Neural crest cell (in vitro differentiated cells): ENCODE measurements at places on chromosomes 3 and 15.

DNA sequence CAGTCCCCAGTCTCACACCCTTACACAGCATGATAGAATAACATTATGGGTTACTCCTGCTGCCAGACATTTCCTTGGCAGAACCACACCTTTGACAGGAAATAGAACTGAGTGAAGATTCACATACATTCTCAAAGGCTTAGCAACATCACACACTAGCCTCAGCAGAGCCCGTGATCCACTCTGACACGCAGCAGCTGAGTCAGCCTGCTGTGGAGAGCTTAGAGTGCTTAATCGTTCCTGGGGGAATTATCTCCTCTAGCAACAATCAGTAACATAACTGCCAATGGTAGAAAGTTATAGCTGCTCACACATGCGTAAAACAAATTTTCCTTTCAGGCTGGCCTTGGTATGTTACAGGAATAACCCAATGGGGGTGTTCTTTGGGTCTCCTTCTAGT is 382.1 kb downstream of the GAP43 start:
- DNase-seq: no peak

DNA sequence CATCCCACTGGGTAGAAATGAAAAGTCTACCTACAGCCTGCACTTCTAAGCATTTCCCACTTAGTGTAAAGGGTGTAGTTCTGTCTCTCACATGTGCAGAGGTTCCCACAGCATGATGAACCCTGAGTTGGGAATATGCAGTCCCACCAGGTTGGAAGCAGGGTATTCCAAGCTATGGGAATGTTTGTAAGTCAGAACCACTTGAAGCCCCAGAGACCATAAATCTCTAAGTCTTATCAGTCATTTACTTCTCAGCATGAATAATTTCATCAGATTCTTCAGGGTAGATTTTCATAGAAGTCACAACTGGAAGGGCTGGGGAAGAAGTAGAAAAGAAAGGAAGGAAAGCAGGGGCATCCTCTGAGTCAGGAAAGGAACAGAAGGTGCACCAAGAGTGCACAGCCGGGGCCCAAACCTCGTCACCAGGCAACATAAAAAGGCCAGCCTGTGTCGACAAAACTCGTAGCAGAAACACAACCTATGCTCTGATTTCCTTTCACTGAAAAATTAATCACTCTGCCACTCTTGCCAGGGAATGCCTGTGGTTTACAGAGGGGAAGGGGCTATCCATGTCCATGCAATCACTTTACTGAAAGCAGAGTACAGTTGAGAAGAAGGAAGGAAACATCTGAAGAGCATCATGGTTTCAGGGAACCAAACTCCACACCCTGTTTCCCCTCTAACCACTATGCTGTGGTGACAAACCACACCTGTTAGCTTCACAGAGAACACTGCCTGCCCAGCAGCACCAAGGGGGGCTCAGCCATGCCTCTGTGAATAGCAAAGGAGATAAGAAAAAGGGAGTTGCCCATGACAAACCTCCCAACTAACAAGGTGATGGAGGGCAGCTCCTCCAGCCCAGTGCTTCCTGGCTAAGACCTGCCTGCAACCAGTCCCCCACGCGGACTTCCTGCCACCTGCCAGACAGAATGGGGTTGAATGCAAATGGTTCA is 40.5 kb downstream of the SH3BP5 start:
- DNase-seq: no peak

- no peak for DNase-seq
These were observed 52.8 kb downstream of the SEMA5B start for GRCh38 chr3:122974764-122975162.

DNA sequence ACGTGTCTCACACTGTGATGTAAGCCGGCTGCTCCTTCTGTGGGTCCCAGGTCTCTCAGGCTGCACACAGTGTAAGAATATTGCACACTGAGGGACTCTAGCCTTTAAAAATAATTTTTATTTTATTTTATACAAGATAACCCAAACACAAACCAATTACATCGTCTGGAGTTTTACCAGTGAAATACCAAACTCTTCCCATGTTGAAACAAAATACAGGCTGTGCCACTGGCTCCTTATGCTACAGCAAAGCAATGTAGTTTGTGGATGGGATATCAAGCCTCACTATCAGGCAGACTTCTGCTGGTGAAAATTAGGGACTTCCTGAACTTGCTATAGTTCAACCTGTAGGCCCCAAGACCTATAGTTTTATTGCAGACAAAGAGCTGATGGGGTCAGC is 311.3 kb upstream of the SLCO3A1 start:
- DNase-seq: no peak

GRCh38 chr3:184648636-184649035 is 63.2 kb downstream of the MAGEF1 start:
- no peak for DNase-seq

DNA sequence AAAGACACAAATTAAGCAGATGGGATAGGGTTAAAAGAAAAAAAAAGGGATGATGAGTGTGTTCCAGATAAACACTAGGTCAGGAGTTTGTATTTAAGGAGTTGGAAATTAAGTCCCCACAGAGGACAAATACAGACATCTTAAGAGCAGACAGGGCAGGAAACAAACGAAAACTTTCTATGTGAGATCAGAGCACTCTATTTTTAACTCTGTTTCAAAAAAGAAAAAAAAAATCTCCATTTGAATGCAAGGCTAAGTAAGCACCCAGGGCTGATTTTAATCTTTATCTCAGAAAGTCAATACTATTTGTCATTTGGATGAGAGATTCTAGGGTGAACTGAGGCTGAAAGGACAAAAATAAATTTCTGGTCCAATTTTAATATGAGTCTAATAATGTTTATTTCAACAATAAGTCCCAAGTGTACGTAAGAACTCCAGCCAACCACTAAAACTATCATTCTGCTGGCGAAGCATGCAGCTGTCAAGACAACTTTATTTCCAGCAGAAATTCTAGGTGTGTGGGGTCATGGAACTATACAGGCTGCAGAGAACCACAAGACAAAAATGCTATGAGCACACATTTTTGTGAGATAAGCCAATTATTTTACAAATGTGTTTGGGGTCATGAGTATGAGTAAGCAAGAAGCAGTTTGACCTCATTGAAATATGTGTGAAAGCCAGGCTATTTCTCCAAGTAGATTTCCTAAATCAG is 186.1 kb downstream of the FMN1 start:
- no peak for DNase-seq

GRCh38 chr3:124730941-124731297 is 667 bp downstream of the UMPS start:
- no peak for DNase-seq

DNA sequence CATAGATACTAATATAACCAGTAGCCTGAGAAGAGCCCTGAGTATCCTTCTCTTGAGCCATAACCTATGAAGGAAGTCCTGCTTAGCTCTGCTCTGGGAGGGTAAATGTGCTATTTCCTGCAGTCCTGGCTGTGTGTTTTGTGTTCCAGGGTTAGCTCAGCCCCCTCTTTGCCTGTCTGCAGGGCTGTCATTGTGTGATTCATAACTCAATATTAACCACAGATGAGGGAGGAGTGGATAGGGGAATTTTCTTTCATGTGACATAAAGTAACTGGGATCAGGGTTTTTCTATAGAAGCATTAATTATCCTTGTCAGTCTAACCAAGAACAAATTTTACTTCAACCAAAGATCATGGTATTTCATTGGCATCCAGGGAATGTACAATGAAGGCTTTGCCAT is 183.3 kb upstream of the ZBTB20 start:
- DNase-seq: no peak

GRCh38 chr15:63473999-63474809 is 30.2 kb upstream of the USP3 start:
- no peak for DNase-seq

DNA sequence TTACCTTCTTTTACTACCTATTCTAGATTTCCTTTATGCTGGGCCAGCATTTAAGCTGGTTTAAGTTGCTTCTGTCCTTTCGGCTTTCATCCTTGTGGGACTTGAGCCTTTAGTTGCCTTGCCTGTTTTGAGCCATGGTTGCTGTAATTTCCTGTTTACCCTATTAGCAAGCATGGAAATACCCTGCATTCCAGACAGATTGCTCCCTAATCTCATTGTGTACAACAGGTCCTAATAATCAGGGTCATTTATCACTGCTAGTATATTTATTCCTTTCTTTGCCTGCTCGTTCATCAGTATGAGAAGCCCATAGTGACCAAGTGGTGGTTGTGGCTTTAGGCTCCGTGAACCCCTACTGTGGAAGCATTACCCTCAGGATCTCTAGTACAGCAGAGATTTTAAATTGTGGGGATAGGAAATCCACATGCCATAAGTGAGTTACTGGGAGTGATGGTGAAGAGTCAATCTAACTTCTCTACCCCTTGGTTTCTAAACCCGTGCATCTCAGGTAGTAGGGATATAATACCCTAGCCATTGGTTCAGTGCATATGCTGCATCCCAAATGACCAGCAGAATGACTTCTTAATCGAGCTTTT is 31.9 kb downstream of the NCK1 start:
- no peak for DNase-seq

DNA sequence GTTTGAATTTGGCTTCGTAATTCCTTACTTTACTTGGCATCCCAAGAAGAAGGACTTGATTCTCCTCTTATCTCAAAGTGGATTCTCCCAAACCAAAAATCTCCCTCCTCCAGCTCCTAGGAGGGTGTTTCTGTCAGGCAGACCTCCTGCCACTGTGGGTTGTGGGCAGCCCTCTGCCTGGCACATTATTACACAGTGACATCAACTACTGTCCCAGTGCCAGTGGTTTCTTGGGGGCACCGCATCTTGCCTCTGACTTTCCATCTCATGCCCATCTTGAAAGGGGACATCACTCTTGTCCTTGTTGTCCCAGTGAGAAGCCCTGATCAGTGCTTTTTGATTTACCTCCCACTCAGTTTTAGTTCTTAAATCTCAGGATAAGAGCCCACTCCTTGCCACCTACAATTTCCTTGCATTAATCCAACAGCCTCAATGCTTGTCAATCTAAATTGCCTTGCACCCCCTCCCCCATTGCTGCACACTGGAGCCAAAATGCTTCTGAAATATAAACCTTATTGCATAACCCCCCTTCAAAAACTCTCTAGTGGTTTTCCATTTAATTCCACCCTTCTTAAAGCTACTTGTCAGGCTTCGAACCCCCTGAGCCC is 81.0 kb downstream of the TRAK1 start:
- no peak for DNase-seq

DNA sequence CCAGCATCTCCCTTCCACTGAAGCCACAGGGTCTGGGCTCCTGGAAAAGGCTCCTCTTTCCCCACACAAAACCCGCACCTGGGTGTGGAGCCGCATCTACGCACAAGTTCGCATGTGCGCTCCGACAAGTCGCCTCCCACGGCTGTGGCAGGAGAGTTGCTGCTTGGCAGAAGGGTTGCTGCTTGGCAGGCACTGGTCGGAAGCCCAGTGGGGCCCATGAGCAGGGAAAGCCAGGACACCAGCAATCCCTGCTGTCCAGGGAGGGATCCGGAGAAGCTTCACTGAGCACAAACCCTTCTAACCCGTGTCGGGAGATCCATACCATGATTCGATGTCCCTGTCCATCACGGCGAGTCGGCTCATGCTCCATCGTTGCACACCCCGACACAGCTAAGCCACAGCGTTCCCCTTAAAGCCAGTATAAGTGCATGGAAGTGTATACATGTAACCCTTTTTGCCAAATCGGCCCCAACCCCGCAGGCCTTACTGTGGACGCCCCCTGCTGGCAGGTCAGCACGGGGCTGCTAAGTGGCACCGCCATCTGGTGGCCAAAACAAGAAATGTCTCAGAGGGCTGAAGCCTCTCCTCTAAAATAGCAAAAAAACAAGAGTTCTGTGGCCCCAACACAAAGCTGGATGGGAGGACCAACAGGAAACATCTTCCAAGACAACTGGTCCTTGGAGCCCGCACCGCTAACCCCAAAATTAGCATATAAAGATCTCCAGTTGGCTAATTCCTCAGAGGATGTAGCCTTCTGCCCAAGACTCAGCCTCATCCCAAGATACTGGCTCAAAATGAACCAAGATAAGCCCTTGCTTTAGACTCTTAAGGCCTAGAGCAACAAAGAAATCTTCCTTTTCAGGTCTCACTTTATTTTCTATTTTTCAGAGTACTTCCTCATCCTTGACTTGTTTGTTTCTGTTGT is 8.3 kb downstream of the ANKRD63 start:
- DNase-seq: peak; percentile 96

GRCh38 chr3:88807491-88808105 is 299.8 kb upstream of the EPHA3 start:
- no peak for DNase-seq

DNA sequence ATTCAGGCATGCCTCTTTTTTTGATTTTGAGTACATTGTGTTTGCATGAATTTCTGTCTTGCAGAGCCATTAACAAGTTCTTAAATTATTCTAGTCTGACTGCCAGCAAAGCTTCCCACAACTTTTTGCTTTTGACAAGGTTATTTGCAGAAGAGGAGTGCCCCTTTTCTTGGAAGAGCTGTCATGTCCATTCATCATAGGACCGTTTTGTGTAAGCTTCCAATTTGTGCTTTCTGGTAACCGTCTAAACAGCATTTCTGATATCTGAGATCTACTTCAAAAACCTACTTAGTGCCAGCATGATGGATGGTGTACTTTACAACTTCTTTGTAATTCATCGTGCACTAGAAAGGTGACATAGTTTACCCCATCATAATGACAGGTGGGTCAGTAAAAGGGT is 379.7 kb downstream of the NAALADL2 start:
- DNase-seq: no peak

DNA sequence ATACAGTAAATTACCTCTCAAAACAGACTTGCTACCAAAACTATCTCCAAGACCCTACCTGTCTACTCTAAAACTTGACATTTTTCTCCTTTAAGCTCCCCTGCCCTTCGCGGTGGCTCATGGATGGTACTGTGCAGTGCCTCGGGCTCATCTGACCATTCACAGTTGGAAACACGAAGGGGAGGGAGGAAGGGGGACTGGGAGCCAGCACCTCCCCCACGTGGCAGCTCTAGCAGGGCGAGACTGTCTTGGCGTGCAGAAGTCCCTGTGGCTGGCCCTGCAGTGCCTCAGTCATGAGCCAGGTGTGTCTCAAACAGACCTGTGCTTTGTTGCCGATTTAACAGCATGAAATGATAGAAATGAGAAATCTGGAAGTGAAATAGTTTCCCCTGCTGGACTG is 372.0 kb downstream of the GABRG3 start:
- DNase-seq: no peak

DNA sequence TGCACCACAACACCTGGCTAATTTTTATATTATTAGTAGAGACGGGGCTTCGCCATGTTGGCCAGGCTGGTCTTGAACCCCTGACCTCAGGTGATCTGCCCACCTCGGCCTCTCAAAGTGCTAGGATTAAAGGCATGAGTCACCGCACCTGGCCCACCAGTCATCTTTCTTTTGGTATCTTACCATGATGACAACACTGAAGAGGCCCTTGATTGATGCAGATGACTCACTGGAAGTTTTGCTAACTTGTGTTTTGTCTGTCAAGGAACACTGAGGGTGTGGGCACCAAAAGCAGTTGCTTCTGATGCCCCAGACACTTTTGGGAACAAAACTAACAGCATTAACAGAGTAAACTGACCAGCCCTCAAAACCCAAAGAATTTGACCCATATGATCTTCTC is 88.3 kb downstream of the MYO5A start:
- DNase-seq: no peak

- peak; percentile 92 for DNase-seq
These were observed 11.8 kb downstream of the ANAPC13 start for GRCh38 chr3:134473868-134474546.
